NCI-H774 (cell line): ENCODE measurements at places on chromosomes 6 and 20.

GRCh38 chr6:31336896-31337496 lies 20.0 kb downstream of the HLA-B start:
- no peak for DNase-seq

DNA sequence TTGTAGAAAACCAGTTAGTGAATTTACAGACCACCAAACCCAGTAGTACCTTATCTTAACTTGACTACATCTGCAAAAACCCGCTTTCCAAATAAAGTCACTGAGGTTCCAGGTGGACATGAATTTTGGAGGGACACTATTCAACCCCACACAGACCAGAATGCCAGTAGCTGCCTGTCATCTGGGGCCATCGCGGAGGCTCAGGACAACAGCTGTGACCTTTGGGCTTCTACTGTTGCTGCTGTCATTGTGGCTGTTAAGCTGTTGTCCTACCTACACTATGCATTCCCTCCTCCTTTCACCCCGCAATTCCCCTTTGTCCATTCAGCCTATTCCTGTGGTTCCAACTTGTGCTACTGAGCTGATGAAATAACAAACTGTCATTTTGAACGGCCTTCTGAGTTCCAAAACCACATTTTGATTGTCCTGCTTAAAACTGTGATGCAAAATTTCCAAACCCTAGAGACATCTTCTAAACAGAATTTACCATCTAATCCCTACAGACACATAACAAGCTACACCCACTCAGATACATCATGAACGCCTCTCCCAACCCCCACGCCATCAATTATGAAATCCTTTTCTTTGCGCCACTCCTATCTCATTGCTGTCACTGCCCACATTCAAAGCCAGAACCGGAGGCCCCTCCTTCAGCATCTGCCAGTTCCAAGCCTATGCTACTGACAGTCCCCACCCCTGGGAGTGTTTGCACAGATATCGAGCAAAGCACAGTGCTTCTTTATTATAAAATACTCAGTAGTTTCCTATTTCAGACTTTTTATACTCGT lies 125.0 kb downstream of the C6orf118 start:
- no peak for DNase-seq

GRCh38 chr6:43758617-43759050 lies 11.4 kb upstream of the VEGFA start:
- DNase-seq, result no peak

DNA sequence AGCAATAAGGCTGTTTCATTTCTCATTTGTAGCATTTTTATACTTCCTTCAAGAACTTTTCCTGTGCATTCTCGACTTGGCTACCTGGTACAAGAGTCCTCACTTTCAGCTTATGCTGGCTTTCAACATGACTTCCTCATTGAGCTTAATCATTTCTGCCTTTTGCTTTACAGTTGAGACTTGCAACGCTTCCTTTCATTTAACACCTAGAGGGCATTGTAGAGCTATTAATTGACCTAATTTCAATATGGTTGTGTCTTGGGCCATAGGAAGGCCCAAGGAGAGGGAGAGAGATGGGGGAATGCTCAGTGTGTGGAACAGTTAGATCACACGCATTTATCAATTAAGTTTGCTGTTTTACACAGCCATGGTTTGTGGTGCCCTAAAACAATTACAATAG lies 37.2 kb downstream of the SLC22A2 start:
- no peak for DNase-seq

DNA sequence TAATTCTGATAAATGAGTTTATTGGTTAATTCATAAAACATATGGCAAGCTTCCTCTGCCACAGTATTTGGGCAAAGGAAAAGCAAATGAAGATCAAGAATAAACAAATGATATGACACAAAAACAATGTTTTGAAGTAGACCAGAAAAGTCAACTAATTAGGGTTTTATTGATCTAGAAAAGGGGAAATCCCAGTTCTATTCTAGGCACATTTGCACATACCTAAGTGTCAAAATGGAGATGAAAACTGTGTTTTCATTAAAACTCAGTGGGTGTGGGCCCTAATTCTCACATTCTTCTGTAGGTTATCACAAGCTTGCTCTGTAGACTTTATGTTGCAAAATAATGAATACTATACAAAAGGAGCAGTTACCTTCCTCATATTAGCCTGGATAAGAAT lies 69.0 kb upstream of the TENT5A start:
- DNase-seq, result peak; percentile 60

DNA sequence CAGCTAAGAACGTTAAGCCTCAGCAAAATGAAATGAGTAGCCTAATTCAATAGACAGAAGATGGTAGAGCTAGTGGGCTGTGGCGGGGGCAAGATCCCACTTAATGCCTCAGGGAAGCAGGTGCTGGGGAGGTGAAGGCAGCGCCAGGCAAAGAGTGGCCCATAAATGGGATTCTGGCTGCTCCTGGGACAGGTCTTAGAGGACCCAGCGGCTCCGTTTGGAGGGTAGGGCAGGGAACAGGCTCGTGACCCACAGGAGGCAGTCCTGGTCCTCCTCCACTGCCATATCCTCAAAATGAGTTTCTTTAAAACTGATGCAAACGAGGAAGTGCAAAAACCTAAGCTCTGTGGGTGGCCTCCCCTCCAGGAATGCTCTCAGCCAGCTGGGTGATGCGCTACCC lies 32.7 kb downstream of the SAYSD1 start:
- DNase-seq, result no peak

GRCh38 chr20:14922503-14923267 lies 585.3 kb upstream of the FLRT3 start:
- no peak for DNase-seq

DNA sequence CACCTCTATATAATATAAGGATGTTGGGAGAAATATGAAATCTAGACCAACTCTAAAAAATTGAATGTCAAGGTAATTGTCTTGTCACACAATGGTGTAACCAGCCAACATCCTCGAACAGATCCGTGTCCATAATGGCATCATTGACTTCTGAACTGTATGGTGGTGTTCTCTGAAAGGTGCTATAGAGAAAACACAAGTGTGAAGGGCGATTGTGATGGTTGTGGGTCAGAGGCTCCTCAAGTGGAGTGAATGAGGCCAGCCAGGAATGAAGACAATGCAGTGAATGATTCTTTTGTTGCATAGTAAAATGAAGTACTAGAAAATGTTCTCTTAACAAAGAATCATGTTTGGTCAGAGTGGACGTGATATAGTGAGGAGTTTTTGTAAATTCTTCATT lies 58.3 kb downstream of the CARMIL1 start:
- no peak for DNase-seq

GRCh38 chr6:35358086-35358485 lies 15.7 kb downstream of the PPARD start:
- DNase-seq, result no peak

GRCh38 chr6:21111093-21111725 lies 482.3 kb upstream of the SOX4 start:
- peak; percentile 56 for DNase-seq

DNA sequence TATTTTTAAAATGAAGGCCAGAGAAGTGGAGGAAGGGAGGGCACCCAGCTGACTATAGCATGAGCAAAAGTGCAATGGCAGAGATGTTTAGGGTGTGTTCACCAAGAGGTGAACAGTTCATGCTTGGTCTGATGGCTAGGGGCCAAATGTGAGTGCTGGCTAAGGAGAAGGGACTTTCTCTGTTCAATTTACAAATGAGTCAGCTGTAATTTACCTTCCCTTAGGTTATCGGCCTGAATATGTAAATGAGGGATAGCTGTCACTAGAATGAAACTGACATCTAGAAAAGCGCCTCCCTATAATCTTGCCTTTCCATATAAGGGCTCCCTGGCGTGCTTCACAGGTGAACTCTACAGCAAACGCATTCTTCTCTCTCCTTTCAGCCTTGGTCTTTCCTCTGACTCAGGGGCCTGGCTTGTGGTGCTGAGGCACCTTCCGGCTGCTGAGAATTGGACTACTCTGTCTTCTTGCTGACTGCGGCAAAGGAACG lies 114.7 kb upstream of the BACH2 start:
- DNase-seq, result no peak

GRCh38 chr6:34225551-34225950 lies 11.1 kb upstream of the HMGA1 start:
- no peak for DNase-seq

DNA sequence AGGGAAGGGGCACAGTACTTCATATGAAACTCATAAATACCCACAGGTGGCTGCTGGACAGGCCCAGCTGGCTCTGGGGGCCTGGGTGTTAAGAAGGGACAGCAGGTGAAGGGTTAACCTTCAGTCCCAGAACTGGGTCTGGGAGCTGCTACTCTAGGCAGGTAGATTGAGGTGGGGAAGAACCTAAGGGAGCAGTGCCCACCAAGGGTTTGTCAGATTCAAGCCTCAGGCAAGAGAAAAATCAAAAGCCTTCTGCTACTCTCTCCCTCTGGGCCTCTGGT lies 5.6 kb downstream of the RPL10A start:
- no peak for DNase-seq

- DNase-seq, result no peak
Observed at GRCh38 chr6:88631830-88632229, 331.6 kb downstream of the RNGTT start.

DNA sequence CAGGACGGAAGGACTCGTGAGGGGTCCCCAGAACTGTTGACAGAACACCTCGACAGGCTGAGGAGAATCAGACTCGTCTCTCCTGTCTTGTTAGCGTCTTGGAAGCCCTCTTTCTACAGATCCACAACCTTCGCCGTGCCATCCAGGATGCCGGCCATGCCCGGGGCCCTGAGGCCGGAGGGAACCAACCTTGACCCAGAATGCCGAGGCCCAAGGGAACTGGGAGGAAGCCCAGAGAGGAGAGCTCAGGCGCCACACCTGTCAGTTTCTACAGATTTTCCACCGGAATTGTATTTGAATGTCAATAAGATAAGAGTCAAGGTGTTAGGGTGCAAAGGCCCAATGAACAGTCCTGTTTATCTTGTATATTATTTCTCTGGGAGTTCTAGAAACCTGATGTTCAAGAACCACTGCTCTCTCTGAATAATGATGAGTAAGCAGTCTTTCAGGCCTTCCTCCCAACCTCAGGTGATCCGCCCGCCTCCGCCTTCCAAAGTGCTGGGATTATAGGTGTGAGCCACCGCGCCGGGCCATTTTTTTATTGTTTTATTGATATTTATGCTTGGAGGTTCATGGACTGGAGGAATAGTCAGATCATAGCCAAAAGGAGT lies 799 bp upstream of the ME1 start:
- DNase-seq, result no peak

DNA sequence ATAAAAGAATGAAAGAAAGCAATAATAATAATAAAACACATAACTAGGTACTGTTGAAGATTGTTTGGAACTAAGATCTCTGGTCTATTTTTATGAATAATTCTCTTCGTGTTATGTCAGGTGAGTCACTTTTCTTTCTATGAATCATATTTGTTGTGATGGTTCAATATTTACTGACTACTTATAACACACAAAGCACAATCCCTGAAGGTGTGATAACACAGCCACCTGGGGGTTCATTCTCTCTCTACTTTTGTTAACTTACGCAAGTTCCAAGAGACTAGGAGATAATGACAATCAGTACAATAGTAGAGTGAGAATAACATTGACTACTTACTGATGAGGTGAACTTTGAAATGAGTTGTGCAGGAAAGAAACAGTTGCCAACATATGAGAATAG lies 149.9 kb downstream of the IBTK start:
- DNase-seq, result no peak

DNA sequence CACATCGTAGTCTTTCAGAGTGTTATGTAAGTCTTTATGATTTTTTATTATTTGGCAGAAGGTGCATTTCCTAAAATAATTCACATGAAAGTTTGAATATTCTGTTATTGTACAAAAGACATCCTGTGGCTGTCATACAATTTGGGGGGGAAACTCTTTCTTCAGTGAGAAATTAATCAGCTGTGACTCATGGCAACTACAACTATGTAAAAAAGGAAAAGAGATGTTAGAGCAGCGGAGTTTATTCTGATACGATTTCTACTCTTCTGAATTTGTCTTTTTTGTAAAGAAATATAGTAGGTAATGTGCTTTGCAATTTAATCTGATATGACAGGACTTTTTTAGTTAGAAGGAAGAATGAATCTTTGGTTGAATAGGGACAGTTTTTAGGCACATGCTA lies 14.2 kb downstream of the COL19A1 start:
- DNase-seq, result no peak

- DNase-seq, result no peak
Observed at GRCh38 chr6:107361753-107362604, 97.4 kb downstream of the PDSS2 start.

DNA sequence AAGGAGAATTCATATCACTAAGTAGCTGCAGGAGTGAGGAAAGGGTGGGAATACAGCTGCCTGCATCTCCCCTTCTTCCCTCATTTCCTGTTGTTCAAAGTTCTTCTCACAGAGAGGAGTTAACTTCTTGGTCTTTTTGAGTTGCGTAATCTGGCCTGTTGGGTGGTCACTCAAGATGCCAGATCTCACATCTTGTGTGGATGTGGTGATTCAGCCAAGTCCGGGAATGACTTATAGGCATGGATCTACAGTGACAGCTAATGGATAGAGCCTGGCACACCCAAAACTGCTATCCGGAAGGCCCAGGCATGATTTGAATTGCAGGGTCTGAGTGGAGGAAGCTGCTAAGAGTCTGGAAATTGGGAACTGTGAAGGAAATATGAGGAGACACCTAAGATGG lies 100.2 kb upstream of the SLC35B3 start:
- DNase-seq, result no peak

- no peak for DNase-seq
Observed at GRCh38 chr6:393391-394221, 2.1 kb downstream of the IRF4 start.
